ENCODE measurements at places on chromosomes 6 and 20. TPM values are rescaled to one million over a fixed set of nuclear protein-coding genes. Genes with fewer than 3 reads are reported as not detected.

Gene SEL1L2
- polyA plus RNA-seq: not detected

Gene PTCRA
- polyA plus RNA-seq: not detected

- no peak for DNase-seq
Measured at GRCh38 chr20:48897305-48898010, 24.1 kb upstream of the ARFGEF2 start.

GRCh38 chr20:58965270-58966064 lies 15.6 kb upstream of the NELFCD start:
- no peak for DNase-seq

DNA sequence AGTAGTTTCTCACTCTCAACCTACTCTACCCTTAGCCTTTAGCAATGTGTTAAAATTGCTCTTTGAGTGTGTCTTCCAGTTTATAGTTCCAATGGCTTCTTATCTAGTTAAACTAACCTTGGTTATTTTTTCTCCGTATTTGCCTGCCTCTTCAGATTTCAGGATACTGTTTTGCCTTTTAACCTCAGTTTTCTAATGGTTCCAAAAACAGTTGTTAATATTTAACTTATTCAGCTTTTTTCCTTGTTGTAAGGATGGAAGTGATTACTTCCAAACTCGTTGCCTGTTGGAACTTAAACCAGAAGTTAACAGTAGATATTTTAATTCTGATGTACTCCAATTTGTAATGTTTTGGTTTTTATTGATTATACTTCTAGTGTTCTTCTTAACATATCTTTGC lies 1574.9 kb downstream of the HACE1 start:
- DNase-seq: no peak

GRCh38 chr6:4010689-4011090 lies 68.2 kb downstream of the FAM217A start:
- no peak for DNase-seq

GRCh38 chr6:90369024-90369519 lies 72.4 kb upstream of the BACH2 start:
- no peak for DNase-seq

GRCh38 chr6:112983713-112984261 lies 636.7 kb downstream of the RFPL4B start:
- DNase-seq: no peak

GRCh38 chr6:169896826-169897456 lies 145.5 kb downstream of the ERMARD start:
- DNase-seq: no peak

- DNase-seq: no peak
Measured at GRCh38 chr6:19032591-19033295, 645.6 kb downstream of the RNF144B start.

- no peak for DNase-seq
Measured at GRCh38 chr6:148500402-148500801, 157.8 kb downstream of the SASH1 start.
